ENCODE measurements at places on chromosomes 11 and 22.

DNA sequence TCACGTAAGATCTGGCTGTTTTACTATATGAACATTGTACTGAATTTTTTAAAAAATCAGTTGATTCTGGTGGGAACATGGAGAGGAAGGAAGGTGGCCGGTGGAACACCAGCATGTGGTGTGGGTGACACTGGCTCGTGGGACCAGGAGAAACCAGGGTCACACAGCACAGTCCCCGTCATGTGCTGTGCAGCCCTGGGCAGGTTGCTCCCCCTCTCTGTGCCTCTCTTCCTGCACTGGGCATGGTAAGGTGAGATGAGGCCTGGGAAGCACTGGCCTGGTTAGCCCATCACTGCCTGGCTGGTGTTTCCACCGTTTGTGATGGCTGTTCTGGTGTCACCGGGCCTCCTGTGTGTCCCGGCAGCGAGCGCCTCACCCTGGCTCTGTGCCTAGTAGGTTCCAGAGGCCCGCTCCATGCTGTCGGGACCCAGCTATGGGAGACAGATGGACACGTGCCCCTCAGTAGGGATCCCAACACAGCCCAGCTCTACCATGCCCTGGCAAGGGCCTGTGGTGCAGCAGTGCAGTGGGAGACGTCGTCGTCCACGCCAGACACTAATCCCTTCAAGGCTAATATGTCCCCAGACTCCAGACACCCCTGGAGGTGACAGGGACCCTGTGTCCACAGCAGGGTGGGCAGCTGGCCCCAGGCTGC lies 88.2 kb upstream of the LINC01488 start:
- H3K36me3 ChIP-seq: no peaks in the 10 kb centered on the region
- no peak overlapping the region for H3K27ac ChIP-seq
- no peak overlapping the region for H3K4me3 ChIP-seq
- peaks cover 2% of the 10 kb centered on the region for H3K4me1 ChIP-seq
- H3K27me3 ChIP-seq: no peaks in the 10 kb centered on the region
- no peak for DNase-seq

DNA sequence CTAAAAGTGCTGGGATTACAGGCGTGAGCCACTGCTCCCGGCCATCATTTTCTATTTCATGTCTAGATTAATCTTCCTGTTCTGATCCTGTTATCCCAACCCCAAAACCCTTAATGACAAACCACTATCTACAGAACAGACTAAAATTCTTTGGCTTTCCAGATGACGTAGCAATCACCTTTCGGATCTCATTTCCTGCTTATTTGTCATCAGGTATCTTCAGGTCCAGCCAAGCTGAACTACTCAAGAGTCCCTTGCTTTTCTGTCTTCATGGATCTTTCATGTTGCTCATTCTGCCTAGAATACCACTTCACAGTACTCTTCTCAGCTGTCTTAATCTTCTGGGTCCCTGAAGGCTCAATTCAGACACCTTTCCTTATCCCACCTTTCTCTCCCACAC lies 27.4 kb upstream of the IPO7 start:
- no peak for DNase-seq
- no peak overlapping the region for H3K4me3 ChIP-seq
- no peak overlapping the region for H3K27ac ChIP-seq
- no peaks in the 10 kb centered on the region for H3K4me1 ChIP-seq
- H3K27me3 ChIP-seq: no peaks in the 10 kb centered on the region
- no peaks in the 10 kb centered on the region for H3K36me3 ChIP-seq

DNA sequence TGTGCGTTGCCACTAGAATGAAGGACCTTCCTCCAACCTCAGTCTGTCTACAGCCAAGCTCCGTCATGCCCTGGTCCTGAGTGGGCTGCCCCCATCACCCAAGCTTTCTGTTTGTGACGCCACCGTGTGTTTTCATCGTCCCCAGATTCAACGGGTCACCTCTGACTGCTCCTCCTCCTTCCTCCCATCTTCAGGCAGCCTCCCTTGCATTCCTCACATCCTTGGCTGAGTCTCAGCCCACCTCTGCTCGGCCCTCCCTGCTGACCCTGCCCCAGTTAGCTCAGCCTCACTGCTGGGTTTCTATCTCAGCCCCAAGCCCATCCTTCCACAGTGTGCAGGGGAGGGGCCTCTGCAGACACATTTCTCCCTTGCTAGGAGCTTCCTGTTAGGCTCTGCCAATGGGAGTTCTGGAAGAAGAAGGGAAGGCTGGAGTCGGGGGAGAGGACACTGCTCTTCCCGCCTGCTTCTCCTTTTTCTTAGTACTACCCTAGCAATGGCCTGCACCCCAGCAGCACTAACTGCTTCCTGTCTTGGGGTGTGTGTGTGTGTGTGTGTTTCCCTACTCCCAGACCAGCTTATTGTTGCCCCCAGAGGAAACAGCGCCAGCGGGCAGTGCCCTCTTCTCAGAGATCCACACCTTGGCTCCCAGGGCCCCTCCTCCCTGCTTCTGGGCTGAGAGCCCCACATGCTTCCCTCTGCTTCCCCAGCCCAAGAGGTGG lies 5.2 kb downstream of the IFT27 start:
- no peak overlapping the region for H3K27ac ChIP-seq
- no peaks in the 10 kb centered on the region for H3K27me3 ChIP-seq
- no peak for DNase-seq

DNA sequence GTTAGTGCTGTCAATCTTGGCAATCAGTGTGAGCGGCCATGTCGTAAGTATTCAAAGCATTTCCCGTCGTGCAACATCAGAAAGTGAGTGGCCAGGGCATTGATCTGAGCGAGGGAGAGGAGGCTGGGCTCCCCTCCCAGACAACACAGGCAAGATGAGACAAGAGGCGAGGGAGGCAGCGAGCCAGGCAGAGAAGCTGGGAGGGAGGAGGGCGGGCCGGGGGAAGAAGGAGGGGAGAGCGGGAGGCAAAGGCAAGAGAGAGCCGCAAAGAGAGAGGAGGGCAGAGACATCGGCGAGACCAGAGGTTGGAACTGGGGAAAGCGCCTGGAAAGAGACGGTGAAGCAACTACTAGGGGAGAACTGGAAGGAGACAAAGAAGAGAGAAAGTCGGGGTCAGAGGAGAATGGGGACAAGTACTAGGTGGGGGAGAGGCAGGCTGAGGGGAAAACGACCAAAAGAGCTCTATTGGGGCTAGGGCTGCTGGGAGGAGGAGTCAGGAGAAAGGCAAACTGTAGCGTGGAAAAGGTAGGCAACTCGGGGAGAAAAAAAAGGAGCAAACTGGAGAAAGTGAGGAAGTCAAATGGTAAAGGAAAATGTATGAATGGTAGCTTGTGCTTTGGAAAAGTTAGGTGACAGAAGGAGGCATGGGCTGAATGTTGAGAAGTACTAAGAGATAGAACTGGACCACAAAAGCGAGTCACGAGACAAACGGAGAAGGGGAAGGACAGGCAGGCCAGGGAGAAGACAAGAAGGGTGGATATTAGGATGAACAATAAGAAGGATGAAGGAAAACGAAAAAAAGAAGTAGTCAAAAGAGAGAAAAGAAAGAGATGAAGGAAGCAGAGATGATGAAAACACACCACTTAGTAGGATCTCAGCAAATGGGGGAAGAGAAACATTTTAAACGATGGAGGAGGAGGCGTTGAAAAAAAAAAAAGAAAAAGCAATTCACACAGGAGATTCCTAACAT lies 130.5 kb upstream of the C11orf58 start:
- peak; percentile 58 for DNase-seq
- H3K4me3 ChIP-seq: no peak overlapping the region
- H3K36me3 ChIP-seq: no peaks in the 10 kb centered on the region
- H3K4me1 ChIP-seq: peaks cover 4% of the 10 kb centered on the region

- DNase-seq: peak; percentile 66
- no peak overlapping the region for H3K4me3 ChIP-seq
- H3K27me3 ChIP-seq: peaks cover 84% of the 10 kb centered on the region
- H3K36me3 ChIP-seq: no peaks in the 10 kb centered on the region
Measured at GRCh38 chr11:18802381-18803257, 11.0 kb upstream of the PTPN5 start.

GRCh38 chr22:41305646-41306045 lies 4.3 kb downstream of the ZC3H7B start:
- peak overlapping the region; percentile 66 for H3K27ac ChIP-seq
- peaks cover 39% of the 10 kb centered on the region for H3K36me3 ChIP-seq
- H3K4me3 ChIP-seq: no peak overlapping the region
- DNase-seq: peak; percentile 83

DNA sequence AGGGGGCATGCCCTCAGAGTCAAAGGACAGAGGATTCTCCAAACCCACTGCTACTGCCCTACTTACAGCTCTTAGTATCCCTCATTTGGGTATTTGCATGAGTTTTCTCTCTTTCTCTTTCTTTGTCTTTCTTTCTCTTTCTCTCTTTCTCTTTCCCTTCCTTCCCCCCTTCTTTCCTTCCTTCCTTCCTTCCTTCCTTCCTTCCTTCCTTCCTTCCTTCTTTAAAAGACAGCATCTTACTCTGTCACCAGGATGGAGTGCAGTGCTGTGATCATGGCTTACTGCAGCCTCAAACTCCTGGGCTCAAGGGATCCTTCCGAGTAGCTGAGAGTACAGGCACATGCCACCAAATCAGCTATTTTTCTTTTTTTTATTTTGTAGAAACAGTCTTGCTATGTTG lies 14.0 kb upstream of the MMP7 start:
- no peaks in the 10 kb centered on the region for H3K36me3 ChIP-seq
- H3K27me3 ChIP-seq: no peaks in the 10 kb centered on the region
- H3K4me3 ChIP-seq: no peak overlapping the region
- H3K27ac ChIP-seq: no peak overlapping the region
- peaks cover 4% of the 10 kb centered on the region for H3K4me1 ChIP-seq

DNA sequence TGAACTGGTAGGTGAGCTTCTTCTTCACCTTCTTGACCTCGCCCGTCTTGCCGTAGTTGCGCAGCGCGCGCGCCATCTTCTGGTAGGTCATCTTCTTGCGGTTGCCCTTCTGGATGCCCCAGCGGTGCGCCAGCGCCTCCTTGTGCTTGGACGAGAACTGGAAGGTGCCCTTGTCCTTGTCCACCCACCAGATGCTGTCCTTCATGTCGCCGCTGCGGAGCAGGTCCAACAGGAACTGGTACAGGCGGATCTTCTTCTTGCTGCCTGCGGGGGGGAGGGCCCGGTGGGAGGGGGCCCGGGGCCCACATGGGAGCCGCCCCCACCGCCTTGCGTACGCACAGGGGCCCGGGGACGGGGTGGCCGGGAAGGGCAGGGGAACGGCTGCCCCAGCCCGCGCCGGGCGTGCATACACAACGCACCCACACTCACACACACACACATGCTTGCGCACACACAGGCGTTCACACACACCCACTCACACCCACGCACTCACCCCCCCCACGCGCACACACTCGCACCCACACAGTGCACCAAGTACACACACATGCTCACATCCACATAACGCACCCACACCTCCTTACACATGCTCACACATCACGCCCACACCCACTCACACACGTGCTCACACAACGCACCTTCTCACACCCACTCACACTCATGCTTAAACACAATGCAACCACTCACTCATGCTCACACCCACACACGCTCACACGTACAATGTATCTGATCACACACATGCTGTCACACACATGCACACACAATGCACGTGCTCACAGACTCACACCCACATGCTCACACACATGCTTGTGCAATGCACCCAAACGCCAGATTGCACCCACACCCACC lies 3.0 kb upstream of the MYBPC3 start:
- no peak overlapping the region for H3K27ac ChIP-seq
- peak; percentile 94 for DNase-seq
- H3K27me3 ChIP-seq: no peaks in the 10 kb centered on the region
- no peak overlapping the region for H3K4me3 ChIP-seq

GRCh38 chr11:95451682-95452081 lies 220.7 kb upstream of the SESN3 start:
- no peak overlapping the region for H3K27ac ChIP-seq
- H3K4me1 ChIP-seq: peaks cover 14% of the 10 kb centered on the region
- no peaks in the 10 kb centered on the region for H3K27me3 ChIP-seq
- H3K36me3 ChIP-seq: no peaks in the 10 kb centered on the region
- peak; percentile 69 for DNase-seq

DNA sequence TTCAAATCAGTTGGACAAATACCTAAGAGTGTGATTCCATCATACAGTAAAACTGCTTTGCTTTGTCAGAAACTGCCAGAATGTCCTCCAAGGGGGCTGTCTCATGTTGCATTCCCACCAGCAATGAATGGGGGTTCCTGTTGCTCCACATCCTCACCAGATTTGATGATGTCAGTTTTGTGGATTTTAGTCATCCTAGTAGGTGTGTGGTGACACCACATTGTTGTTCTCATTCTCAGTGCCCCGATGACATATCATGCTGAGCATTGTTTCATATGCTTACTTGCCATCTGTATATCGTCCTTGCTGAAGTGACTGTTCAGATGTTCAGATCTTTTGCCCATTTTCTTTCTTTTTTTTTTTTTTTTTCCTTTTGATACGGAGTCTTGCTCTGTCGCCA lies 37.0 kb downstream of the CDPF1 start:
- H3K27ac ChIP-seq: no peak overlapping the region
- H3K4me3 ChIP-seq: no peak overlapping the region
- H3K4me1 ChIP-seq: no peaks in the 10 kb centered on the region
- no peaks in the 10 kb centered on the region for H3K27me3 ChIP-seq
- DNase-seq: no peak

DNA sequence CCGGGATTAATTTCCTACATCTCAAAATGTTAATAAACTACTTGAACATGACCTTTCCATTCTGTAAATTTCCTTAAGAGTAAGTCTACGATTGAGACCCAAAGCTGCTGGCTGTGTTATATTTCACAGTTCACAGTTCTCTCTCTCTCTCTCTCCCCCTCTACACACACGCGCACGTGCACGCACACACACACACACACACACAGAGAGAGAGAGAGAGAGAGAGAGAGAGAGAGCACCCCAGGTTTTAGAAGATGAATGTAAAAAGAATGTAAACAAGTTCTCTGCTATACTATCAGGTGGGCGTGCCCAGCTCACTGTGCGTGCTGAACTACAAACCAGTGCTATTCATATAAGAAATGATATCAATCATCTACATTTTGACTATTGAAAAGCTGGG lies 3.3 kb downstream of the BDNF start:
- H3K27ac ChIP-seq: no peak overlapping the region
- no peak overlapping the region for H3K4me3 ChIP-seq
- no peaks in the 10 kb centered on the region for H3K36me3 ChIP-seq

- H3K27me3 ChIP-seq: no peaks in the 10 kb centered on the region
- H3K4me1 ChIP-seq: peaks cover 20% of the 10 kb centered on the region
Measured at GRCh38 chr11:108592591-108593213, 866 bp downstream of the EXPH5 start.

DNA sequence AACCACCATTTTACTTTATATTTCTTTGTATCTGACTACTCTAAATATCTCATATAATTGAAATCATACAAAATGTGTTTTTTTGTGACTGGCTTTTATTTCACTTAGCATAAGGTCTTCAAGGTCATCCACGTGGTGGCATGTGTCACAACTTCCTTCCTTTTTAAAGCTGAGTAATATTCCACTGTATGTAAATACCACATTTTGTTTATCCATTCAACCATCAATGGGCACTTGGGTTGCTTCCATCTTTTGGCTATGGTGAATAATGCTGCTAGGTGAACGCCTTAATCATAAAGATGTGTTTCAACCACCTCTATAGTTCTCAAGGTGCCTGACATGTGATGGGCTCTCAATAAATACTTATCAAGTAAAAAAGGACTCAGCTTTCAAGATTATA lies 15.5 kb downstream of the RAB30 start:
- no peak overlapping the region for H3K4me3 ChIP-seq
- DNase-seq: no peak
- H3K27ac ChIP-seq: no peak overlapping the region
- H3K27me3 ChIP-seq: no peaks in the 10 kb centered on the region
- peaks cover 37% of the 10 kb centered on the region for H3K4me1 ChIP-seq

GRCh38 chr11:65498042-65498726 lies 661 bp upstream of the MALAT1 start:
- DNase-seq: peak; percentile 72
- no peaks in the 10 kb centered on the region for H3K27me3 ChIP-seq
- no peak overlapping the region for H3K4me3 ChIP-seq
- peaks cover 9% of the 10 kb centered on the region for H3K4me1 ChIP-seq
